ENCODE measurements at places on chromosomes 2 and 18. TPM values are rescaled to one million over a fixed set of nuclear protein-coding genes. Genes with fewer than 3 reads are reported as not detected.
A peak's percentile ranks its signal among the peaks of the same experiment; 100 is the strongest.

Gene ST8SIA5
- total RNA-seq: 5.4 TPM

Gene VIL1
- not detected for total RNA-seq

Gene FBXO15
- total RNA-seq: not detected

Gene ITPRIPL1
- 1.3 TPM for total RNA-seq

Gene KIF5C
- total RNA-seq: 0.52 TPM

Gene TFPI
- 24.2 TPM for total RNA-seq

Gene DSC2
- 34.1 TPM for total RNA-seq

Gene EVX2
- not detected for total RNA-seq

Gene QPCT
- 0.77 TPM for total RNA-seq

Gene C2orf80
- total RNA-seq: not detected

Gene CRYBA2
- total RNA-seq: not detected

Gene OSBPL6
- 4.6 TPM for total RNA-seq

Gene ALKAL2
- total RNA-seq: 1.3 TPM

Gene BCL11A
- total RNA-seq: 31.2 TPM

Gene SKA1
- 0.20 TPM for total RNA-seq

GRCh38 chr2:200324362-200324761 lies 17.9 kb downstream of the SPATS2L start:
- no peak for DNase-seq

GRCh38 chr2:12890066-12890465 lies 173.3 kb downstream of the TRIB2 start:
- no peak for DNase-seq

- DNase-seq: no peak
These were observed 31.7 kb upstream of the IL36G start for GRCh38 chr2:112946086-112946485.

GRCh38 chr2:120360307-120360855 lies 14.4 kb downstream of the INHBB start:
- no peak for DNase-seq

GRCh38 chr2:96342085-96342484 lies 6.5 kb downstream of the NCAPH start:
- DNase-seq: no peak

DNA sequence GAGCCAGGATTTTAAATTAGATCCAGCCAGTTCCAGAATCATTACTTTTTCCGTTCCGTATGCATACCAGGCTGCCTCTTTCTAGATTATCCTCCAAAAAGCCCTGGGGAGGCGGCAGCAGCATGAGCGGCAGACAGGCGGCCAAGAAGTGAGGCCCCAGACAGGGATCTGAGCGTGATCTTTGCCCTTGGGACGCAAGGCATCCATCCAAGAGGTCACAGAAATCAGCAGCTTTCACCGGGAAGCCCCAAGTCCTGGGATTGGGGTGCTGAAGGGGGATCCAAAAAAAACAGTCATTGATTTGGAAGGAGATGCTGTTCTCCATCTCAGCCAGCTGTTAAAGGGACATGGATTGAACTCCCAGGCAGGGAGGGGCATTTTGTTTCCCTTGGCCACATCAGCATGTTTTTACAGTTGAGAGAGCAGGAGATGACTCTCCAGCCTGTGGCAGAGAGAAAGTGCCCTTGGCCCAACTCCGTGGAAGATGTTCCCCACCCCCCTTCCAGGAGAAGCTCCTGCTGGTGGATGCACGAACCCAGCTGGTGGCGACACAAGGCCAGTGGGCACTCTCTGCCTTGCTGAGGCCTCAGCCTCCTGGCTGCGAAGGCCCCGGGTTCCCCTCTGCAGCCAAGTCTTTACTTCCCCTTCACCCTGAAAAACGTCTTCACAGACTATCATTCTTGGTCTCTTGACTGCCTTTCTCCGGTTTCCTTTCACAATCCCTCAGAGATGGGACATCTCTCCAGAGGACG lies 265.6 kb downstream of the ANAPC1 start:
- DNase-seq: peak; percentile 65

GRCh38 chr2:37589298-37589697 lies 82.1 kb downstream of the CDC42EP3 start:
- no peak for DNase-seq

DNA sequence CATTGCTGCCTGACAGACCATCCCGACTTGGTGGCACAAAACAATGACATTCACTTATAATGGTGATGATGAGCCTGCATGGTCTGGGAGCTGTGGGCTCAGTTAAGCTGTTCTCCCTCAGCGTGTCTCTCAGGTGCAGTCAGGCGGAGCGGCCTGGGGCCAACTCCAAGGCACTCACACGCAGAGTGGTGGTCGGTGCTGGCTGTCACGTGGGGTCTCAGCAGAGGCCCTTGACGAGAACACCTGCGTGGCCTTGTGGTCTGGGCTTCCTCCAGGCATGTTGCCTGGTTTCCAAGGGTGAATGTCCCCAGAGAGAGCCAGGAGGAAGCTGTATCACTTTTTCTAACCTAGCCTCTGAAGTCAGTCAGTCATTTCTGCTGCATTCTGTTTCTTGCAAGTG lies 29.8 kb downstream of the ARMC9 start:
- DNase-seq: no peak

DNA sequence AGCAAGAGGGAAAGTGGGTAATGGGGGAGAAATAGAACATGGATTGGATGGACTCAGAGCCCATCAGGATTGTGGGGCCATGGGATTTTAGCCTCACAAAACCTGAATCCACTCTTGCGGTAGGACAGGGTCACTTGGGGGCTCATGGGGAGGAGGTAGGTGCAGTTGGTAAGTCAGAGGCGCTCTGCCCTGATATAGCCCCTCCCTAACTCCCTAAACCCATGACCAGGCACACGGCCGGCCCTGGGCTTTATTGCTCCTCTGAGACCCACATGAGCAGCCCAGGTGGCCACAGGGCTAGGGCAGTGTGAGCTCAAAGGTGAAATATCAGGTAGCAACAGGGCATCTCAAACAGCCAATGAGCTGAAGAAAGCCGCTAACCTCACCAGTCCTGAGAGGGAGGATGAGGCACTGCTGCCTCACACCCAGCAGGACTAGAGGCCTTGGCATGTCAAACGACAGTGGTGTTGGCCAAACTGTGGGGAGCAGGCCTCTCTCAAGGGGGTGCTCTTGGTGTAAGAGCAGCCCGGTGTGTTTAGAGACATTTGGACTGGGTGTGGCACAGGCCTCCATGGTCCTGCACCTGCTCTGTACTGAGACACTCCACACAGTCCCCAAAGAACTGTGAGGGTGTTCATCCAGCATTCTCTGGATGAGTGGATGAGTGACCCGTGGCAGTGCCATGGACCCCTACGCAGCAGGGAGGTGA lies 90.8 kb upstream of the HS6ST1 start:
- DNase-seq: no peak

GRCh38 chr2:113240915-113241911 lies 37.5 kb downstream of the PAX8 start:
- DNase-seq: peak; percentile 59

DNA sequence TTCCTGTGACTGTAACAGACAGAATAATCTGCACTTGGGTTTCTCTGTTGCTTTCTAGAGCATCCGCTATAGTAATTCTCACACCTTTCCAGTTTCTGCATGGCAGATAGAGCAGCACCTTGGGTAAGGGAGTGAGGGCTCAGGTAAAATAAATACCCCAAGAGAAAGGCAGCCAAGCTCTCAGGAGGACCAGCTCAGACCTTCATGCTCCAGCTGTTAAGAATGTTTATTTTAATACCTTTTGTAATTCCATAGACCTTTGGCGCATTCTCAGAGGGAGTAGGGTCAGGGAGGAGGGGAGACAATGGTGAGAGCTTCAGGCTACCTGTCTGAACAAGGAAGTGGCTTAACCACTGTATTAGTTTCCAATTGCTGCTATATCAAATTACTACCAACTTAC lies 16.2 kb upstream of the TMEM178A start:
- no peak for DNase-seq

- DNase-seq: no peak
These were observed 8.8 kb downstream of the SNTG2 start for GRCh38 chr2:959457-959856.

DNA sequence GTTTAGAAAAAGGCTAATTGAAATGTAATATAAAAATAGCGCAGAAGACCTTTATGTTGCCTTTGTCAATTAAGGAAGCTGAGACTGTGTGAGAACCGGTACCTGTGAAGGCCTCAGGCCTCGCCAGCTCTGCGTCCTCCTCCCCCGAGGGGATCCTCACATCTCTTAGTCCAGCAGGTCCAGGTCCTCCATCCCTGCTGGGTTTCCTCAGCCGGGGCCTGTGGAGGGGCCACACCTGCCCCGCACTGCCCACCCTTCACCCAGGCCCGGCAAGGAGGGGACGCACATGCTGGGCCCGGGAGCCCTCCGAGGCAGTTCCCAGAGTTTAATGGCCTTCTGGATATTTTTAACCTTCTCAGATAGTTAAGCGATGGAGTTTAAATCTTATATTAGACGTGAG lies 3.5 kb downstream of the KCNG2 start:
- no peak for DNase-seq

- no peak for DNase-seq
These were observed 102.0 kb downstream of the CHN1 start for GRCh38 chr2:174903264-174903556.

GRCh38 chr2:219169930-219170654 lies at the start of gene SLC23A3:
TSS of gene SLC23A3 (minus strand) at chr2:219170029. CDS start at chr2:219169984, 45 bp downstream.
- DNase-seq: no peak

DNA sequence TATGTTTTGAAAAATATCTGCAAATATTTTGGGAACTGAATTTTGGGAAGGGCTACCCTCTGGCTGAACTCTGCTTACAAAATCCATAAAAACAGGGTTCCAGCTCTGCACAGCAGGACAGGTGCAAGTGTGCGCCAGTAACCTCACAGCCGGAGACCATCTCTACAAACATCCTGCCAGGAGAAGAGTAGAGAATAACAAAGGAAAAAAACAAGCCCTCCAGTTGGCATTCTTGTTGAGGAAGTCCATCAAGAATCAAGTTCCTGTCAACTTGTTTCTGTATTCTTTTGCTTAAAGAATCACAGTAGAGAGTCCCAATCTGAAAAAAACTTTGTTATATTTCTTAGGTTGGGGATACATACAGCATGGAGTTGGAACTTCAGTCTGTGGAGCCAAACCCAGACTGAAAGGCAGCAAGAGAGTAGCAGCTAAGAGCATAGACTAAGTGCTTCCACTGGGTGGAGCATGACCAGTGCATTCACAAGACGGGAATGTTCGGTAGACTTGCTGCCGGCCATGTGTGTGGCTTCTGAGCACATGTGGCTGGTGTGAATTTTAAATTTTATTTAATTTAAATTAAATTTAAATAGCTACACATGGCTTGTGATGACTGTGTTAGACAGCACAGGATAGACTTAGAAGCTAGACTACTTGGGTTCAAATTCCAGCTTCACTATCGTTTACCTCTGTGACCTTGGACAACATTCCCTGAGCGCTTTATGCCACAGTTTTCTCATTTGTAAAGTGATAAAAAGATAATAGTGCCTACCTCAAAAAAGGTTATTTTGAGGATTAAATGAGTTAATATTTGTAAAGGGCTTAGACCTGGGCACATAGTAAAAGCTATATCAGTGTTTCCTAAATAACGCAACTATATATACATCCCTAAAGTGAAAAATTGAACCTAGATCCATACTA lies 41.9 kb downstream of the SPTBN1 start:
- DNase-seq: peak; percentile 35

DNA sequence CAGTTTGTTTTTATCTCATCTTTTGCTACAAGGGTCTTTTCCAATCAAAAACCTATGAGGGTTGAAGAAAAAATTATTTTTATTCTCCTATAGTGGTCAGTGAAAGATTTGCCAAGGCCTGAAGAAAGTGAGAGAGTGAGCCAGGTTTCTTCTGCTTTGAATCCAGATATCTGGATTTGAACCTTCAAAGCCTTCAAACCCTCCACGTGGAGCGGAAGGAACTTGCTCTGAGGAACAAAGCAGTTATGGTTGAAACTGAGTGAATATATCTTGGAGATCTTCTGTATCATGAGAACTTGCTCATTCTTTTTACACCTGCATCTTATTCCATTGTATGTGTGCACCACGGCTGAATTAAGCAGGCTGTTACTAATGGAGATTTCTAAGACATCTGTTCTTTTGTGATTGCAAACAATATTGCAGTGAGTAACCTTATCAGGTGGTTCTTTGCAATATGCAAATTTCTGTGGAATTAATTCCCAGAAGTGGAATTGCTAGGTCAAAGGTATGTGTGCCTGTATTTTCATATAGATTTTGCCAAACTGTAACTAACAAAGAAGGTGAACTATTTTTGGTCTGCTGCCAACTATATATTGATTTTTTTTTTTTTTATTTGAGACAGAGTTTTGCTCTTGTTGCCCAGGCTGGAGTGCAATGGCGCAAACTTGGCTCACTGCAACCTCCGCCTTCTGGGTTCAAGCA lies 147.9 kb downstream of the B3GNT2 start:
- no peak for DNase-seq

GRCh38 chr2:158378926-158379325 lies 77.6 kb downstream of the CCDC148 start:
- DNase-seq: no peak

GRCh38 chr2:227717687-227718567 lies at the start of gene SLC19A3:
TSS of gene SLC19A3 (minus strand) at chr2:227718028. CDS start at chr2:227702318, 15,710 bp downstream.
- peak; percentile 93 for DNase-seq

- no peak for DNase-seq
These were observed 46.0 kb downstream of the NPAS2 start for GRCh38 chr2:100865816-100866460.

- DNase-seq: no peak
These were observed 75.9 kb downstream of the SH3BP4 start for GRCh38 chr2:235027558-235028214.

GRCh38 chr2:133200684-133201421 lies 367.4 kb downstream of the NCKAP5 start:
- no peak for DNase-seq

- DNase-seq: peak; percentile 63
These were observed 1.8 kb upstream of the AGBL5 start for GRCh38 chr2:27049422-27050280.

GRCh38 chr18:72470391-72470790 lies 73.8 kb downstream of the CBLN2 start:
- DNase-seq: no peak

DNA sequence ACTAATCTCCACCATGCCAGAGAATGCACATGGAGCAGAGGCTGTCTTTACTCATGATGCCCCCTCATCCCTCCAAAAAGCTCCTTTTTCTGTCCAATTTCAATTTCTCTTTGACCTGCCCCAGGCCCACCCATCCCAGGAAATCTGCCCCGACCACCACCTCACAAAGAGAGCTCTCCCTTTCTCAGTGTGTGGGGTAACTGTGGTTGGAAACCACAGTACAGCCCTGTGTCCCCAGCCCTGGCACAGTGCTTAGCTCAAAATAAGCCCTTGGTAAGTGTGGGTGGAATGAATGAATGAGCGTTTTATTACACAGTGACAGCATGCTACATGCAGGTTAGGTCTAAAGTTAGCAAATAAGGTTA lies 43.7 kb upstream of the CAB39 start:
- no peak for DNase-seq

GRCh38 chr18:63191413-63191812 lies 128.2 kb downstream of the BCL2 start:
- no peak for DNase-seq

DNA sequence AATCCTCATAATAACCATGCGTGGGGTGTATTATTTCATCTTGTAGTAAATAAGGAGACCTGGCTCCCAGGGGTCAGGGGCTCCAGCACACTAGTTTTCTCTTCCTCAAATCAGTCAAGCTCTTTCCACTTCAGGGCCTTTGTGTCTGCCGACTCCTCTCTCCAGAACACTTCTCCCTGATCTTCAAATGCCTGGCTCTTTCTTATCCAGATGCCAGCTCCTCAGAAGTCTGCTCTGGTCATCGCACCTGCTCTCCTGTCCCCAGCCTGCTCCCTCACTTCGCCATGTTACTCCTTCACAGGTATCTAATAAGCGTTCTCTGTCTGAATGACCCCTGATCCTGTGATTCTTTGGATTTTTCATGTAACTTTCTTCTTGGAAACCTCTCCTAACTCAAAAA lies 62.0 kb downstream of the GYPC start:
- DNase-seq: no peak

GRCh38 chr2:205216580-205216979 lies 465.7 kb upstream of the NRP2 start:
- no peak for DNase-seq

- no peak for DNase-seq
These were observed 69.3 kb downstream of the MBP start for GRCh38 chr18:77063260-77063659.
